Smooth muscle cell of the brain vasculature (primary cell): ENCODE measurements at places on chromosomes 7 and 10.

DNA sequence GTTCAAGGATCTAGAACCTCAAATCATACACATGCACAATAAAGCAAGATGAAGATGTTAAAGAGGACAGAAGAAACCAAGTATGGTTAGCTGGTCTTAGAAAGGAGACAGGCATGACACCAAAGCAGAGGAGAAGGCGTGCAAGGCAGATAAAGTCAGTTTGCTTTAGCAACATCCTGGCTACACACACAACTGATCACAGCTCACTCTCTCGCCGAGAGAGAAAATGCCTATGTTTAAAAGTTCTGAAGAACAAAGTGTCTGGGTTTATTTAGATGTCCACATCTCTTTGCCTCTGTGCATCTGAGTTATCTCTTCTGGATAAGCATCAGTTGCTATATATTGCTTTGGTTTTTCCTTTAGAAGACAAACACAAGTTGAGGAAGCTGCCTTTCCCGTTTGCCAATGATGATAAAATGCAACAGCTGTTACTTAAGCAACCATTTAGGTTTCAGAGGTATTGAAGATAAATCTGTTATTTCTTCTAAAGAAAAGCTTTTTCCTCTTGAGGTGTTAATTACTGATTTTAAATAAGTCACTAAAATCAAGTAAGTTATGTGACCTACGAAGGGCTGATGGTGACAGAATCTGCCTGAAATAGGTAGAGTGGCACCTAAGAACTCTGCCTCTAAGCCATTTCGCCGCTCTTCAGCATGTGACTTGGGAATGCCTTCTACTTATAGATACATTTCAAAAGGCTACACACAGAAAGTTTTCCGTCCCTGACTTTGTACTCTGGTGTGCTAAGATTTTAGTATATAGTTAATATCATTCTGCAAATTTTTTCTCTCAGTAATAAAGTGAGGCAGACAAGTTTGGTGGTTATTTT lies 146.2 kb upstream of the ASAH2 start:
- DNase-seq, result no peak

GRCh38 chr7:139471740-139472353 lies 11.6 kb downstream of the KLRG2 start:
- no peak for DNase-seq

DNA sequence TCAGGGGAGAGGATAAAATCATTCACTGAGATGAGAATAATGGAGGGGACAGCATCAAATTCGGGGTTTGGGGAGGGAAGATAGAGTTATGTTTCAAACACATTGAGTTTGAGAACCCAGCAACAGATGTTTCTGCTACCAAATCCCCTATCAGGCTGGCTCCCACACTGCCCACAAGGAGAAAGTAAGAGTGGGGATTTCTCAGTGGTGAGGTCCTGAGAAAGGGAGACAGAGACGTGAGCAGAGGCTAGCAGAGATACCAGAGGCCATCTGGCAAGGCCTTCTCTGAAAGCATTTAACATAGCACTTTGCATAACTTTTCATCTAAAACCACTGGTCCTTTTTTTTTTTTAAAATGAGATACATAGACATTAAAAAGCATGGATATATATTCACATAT lies 7.8 kb upstream of the SLF2 start:
- no peak for DNase-seq

GRCh38 chr7:112556633-112557032 lies 75.8 kb downstream of the LSMEM1 start:
- no peak for DNase-seq

GRCh38 chr10:70760271-70760787 lies 24.8 kb downstream of the TBATA start:
- no peak for DNase-seq
